ENCODE measurements at places on chromosomes 7 and 10.

GRCh38 chr7:138957753-138958390 lies 23.3 kb downstream of the KIAA1549 start:
- no peak for DNase-seq

DNA sequence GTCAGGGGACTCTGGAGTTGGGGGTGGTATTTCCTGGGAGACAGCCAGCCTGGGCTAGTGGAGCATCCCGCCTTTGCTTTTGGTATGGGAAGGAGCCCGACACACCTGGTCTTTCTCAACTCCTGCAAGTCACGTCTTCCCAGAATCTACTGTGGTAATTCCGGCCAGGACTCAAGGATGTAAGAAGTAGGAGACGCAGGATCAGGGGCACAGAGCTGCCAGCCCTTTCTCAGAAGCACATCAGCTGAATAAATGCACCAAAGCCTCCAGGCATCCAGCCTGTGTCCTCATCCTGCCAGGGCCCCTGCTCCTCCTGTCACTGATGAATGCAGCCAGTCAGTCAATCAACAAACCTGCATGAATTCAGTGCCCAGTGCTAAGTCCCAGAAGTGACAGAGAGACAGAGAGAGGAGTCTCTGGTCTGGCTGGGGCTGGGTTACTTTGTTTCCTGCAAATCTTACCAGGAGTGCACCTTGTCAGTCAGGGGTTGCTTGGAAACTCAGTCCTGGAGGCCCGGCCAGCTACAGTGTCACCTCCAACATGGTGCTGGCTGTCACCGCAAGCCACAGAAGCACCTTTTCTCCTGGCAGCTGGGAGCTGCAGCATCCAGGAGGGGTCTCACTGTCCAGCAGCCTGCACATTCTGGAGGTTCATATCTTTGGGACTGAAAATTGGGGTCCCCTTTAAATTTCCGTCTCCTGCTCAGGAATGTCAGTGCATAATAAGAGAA lies 101.8 kb downstream of the PTPRE start:
- no peak for DNase-seq

DNA sequence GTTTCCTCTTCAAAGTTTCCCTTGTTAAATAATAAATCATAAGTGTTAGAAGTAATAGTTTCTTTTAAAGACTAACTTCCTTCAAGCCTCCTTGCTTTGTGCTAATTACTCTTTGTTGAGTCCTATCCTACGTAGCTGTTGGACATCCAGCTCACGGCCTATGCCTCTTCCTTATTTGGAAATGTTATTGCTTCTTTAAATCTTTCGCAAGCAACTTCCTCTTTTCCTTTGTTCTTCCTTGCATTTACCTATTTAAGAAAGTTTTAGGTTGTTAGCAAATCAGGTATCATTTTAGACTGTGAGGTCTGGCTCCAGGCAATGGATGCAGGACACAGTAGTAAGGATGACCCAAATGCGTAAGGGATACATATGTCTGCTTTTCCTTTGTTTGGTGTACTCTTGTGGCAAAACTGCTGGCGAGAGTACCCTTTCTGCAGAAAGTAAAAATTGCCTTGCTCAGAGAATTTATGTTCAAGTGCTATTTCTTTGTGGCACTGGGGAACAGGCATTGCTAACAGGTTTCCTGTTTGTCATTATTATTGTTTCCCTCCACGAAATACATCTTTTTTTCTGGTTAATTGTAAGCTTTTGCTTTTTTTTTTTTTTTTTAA lies 110.5 kb downstream of the DYNC2I1 start:
- no peak for DNase-seq

GRCh38 chr10:73841526-73842285 lies 30.3 kb upstream of the NDST2 start:
- DNase-seq, result no peak

GRCh38 chr10:97549587-97550322 lies 22.8 kb upstream of the ANKRD2 start:
- peak; percentile 29 for DNase-seq

DNA sequence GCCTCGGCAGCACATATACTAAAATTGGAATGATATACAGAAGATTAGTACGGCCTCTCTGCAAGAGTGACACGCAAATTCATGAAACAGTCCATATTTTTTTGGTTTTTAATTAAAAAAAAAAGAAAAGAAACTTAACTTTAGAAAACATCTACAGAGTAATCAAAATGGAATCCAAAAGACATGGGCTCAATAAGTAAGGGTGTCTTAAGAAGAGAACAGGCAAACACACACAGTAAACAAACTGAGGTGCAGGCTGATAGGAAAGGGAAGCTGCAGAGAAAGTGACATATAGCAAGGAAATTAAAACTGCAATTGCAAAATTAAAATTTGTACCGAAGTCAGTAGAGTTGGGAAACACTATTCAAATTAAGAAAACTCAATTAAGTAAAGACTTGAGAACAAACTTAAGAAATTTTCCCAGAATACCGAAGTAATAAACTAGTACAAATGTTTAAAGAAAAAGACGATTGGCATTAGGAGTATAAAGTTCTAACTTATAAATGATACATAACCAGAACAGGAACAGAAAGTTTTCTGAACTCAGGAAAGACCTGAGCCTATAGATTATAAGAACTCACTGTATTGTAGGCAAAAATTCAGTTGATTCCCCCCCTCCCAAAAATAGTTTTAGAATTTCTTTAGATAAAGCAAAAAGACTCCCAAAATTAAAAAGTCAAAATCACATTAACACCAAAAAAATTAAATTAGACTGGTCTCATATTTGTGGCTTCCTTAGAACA lies 16.3 kb downstream of the MTPN start:
- no peak for DNase-seq

DNA sequence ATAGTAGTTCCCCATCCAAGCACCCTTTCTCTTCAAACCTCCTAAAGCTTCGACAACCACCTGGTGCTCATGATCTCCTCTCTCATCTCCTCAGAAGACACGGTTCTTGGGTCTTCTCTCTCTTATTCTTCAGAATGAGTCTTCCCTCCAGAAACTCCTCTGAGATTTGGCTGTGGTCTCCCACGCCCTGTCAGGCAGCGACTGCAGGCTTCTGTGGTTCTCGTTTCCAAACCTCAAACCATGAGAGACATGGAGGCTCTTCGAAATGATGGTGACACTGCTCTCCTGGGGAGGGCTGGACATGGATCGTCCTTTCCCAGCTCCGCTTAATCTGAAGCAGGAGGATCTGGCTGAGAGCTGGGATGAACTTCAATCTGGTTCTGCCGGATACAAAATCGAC lies 78.6 kb upstream of the PITRM1 start:
- no peak for DNase-seq

- no peak for DNase-seq
Observed at GRCh38 chr10:78507510-78508160, 474.0 kb downstream of the RPS24 start.
